ENCODE measurements at places on chromosomes 16 and 17.

GRCh38 chr17:66900126-66901010, 64.1 kb upstream of the CACNG4 start:
- DNase-seq: no peak

- no peak for DNase-seq
Observed at GRCh38 chr17:45954914-45955313, 44.1 kb upstream of the STH start.

DNA sequence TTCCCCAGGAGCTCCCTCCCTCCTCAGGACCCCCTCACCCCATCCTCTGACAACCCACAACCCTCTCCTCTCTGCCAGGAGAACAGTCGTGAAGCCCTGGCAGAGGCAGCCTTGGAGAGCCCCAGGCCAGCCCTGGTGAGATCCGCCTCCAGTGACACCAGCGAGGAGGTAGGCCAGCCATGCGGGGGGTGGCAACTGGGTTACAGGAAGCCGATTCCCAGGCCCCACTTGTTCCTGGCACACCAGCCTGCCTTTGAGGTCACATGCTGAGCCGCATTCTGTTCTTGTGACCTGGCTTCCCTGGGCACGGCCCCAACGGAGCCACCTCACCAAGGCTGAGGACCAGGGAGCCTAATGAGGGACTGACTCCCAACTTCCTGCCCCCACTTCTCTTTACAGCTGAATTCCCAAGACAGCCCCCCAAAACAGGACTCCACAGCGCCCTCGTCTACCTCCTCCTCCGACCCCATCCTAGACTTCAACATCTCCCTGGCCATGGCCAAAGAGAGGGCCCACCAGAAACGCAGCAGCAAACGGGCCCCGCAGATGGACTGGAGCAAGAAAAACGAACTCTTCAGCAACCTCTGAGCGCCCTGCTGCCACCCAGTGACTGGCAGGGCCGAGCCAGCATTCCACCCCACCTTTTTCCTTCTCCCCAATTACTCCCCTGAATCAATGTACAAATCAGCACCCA, 7.9 kb downstream of the NAT9 start:
- DNase-seq: no peak

DNA sequence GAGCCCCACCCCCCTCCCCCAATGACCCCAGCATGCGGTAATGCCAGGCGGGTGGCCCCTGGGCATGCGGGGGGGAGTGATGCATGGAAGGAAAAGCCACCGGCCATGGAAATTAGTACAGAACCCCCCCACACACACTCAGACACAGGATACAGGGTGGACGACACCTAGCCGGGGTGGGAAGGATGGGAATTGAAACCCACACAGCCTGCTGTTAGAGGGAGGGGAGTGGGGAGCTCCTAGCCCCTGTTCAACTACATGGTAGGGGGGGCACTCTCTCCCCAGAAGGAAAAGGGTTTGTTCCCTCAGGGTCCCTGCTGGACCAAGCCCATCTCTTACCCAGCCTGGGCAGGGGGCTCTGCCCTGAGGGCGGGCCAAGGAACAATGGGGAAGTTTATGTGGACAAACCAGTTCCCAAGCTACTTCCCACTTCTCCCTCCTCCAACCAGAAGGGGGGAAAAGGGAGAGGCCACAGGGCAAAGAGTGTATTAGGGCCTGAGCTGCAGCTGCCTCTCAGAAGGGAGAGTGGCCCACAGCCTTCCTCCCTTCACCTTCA, 5.2 kb downstream of the TMUB2 start:
- DNase-seq: no peak

- no peak for DNase-seq
Observed at GRCh38 chr16:63453261-63453660, 1417.0 kb upstream of the CDH8 start.

DNA sequence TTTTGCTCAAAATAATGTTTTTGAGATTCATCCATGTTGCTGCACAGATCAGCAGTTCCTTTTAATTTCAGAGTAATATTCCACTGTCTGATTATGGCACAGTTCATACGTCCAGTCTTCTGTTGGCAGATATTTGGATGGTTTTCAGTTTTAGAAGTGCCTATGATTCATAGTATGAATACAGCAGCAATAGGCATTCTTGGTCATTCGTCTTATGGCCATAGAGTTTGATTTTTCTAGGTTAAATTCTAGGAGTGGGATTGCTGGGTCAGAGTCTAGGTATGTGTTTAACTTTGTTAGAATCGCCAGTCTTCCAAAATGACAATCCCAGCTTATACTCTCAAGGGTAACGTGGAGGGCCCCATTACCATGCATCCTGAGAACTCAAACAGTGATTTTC, 11.5 kb upstream of the IL34 start:
- no peak for DNase-seq
